ENCODE measurements at places on chromosomes 6 and 20.

DNA sequence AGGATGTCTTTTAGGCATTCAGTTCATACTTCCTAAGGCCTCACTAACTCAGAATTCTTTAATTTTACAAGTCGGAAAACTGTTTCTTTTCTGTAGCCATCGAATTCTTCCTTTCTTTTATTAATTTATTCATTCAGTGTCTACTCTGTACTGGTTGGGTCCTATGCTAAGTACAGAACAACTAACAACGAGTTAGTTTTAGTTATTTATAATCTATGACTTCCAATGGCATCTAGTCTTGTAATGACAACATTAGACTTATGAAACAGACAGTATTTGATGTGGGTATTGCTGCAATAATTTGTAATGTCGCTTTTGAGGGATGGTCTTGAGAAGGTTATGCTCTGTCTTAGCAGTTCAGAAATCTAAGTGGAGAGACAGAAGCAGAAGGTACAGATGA lies 55.3 kb upstream of the TINAG start:
- DNase-seq: no peak

GRCh38 chr6:7042654-7043545 lies 64.9 kb upstream of the RREB1 start:
- DNase-seq: no peak

DNA sequence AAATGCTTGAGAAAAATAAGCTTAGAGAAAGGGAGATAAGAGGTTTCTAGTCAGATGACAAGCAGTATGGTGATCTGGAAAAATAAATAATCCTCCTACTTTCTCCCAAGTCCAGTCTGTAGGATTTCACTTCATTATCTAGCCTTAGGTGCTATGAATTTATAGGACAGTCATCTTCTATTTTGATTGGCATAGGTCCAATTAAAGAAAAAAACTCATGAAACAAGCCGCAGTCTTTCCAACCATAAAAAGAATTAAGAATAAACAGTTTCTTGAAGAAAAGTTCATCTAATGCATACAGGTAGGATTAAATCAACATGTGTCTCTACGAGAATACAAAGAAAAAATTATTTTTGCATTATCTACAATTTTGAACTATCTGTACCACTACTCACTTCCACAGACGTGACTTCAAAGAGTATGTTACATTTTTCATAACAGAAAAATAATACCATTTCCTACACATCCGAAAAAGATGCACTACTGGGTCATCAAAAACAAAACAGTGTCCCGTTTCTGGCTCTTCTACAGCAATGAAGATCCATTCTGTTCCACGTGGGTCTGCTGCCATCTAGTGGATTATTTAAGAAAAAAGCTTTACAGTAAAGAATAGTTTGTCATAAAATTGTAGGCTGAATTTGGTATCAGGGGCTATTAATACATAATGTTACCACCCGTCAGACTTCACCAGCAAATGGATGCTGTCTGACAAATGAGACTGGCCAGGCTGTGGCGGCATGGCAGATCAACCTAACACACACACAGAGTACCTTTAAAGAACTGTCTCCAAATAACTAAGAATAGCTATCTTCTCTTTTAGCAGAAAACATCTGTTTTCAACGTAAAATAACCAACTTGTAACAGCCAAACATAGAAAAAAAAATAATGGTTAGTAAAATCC lies 28.9 kb downstream of the STX7 start:
- no peak for DNase-seq

DNA sequence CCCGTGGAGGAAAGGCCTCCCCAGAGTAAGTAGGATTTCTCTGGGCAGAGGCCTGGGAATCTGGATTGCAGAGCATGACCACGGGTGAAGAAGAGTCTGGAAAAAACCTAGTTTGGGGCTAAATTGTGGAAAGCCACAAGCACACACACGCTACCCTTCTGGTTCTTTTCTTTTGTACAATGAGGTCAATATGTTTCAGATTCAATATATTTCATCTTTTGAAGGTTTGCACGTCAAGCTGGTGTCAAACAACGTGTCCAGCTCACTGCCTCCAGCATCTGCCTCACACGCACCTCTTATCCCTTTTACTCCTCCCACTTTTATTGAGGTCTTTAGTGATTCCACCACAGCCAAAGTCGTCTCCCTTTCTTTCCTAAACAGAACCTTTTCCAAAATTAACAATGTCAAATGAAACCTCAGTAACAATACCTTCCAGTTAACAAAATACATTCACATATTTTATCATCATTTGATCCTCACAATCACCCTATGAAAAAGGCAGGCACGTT lies 773 bp upstream of the EPB41L2 start:
- DNase-seq: no peak

DNA sequence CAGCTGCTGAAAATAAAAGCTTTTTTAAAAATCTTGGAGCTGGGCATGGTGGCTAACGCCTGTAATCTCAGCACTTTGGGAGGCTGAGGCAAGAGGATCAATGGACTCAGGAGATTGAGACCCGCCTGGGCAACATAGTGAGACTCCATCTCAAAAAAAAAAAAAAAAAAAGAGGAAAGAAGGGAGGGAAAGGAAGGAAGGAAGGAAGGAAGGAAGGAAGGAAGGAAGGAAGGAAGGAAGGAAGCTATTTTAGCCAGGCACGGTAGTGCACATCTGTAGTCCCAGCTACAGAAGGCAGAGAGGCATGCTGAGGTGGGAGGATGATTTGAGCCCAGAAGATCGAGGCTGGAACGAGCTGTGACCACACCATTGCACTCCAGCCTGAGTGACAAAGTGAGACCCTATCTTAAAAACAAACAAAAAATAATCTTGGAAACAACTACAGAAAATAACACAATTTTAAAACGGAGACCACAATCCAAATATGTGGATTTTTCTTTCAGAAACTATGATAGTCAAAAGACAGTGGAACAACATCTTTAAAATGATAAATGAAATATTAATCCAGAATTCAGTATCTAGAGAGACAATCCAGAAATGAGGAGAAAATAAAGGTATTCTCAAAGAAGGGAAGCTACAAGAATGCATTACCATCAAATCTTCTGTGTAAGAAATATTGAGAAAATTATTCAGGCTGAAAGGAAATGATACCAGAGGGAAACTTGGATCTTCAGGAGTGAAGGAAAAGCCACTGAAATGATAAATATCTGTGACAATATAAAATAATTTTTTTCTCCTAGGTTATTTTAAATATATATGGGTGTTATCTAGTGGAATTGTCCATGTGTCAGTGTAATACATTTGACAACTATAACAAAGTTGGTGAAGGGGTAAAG lies 182.0 kb downstream of the GPX5 start:
- no peak for DNase-seq

DNA sequence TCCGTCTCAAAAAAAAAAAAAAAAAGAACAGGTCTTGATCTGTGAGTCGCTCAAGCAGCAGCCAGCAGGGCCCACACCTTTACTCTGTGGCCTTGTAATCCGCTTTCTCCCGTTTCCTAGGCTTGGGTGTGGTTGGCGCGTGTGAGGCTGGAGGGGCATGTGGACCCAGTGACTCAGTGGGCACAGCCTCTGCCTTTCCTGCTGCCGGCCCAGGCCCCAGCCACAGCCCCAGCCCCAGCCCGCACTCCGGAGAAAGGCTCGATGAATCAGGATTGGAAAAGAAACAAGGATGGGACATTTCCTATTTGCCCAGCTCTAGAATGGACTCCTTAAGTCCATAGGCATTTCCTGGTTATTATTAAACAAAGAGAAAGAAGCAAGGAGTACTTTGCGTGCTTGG lies 4.3 kb downstream of the BHLHE23 start:
- DNase-seq: no peak

- DNase-seq: peak; percentile 17
These were observed 5.9 kb downstream of the TMEM239 start for GRCh38 chr20:2822073-2822472.

DNA sequence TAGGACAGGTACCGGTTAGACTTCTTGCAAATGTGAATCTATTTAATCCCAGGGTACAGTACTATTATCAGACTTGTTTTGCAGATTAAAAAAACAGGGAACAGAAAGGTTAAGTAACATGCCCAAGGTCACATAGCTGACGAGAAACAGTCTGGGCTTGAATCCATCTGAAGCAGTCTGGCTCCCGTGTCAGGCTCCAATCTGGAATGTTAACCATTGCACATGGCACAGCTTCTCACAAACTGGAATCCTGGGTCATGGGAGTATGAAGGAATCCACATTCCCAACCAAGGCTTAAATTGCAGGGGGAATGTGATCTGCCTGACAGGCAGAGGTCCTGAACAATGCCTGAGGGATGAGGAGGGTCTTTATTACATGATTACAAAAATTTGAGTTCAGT lies 187.5 kb upstream of the SPTLC3 start:
- DNase-seq: no peak

- no peak for DNase-seq
These were observed 19.6 kb upstream of the CCR6 start for GRCh38 chr6:167103041-167103891.

DNA sequence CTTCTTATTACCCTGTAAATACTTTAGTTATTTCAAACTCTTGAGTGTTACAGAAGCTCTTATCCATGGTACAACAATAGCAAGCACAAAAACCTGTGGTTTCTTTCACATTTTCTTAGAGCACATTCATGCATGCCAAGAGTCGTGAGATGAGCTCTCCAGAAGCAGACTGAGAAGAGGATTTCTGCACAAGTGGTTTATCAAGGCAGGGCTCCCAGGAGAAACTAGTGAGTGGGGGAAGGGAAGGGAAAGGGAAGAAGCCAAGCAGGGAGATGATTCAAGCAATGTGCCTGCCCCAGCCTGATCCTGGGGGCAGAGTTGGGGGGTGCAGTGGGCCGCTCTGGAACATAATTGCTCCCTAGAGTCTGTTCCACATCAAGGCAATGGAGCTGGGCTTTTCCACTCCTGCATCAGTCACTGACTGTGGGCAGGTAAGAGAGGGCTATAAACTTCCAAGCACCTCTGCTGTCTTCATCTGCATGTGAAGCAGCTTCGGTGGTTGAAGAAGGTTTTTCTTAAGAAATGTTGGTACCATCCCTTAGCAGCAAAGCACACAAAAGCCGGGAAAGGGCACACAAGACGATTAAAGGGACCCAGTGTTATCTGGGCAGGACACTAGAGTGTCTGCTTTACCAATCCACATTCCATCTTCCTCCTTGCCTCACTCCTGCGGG lies 152.1 kb downstream of the PLCB4 start:
- no peak for DNase-seq

DNA sequence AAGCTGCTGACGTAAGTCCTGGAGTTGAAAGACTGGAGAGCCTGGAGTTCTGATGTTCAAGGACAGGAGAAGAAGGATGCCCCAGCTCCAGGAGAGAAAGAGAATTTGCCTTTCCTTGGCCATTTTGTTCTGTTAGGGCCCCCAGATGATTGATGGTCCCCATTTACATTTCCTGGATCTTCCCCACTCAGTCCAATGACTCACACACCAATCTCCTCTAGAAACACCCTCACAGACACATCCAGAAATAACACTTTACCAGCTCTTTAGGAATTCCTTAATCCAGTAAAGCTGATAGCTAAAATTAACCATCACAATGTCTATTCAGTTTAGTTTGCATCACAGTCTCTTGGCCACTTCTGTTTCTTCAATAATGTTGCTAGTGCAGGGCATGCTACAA lies 260.2 kb upstream of the IRAK1BP1 start:
- no peak for DNase-seq
